ENCODE measurements at places on chromosomes 16 and 17. TPM values are rescaled to one million over a fixed set of nuclear protein-coding genes. Genes with fewer than 3 reads are reported as not detected.

GRCh38 chr16:89422905-89423630, 67.3 kb downstream of the ANKRD11 start:
- DNase-seq: peak; percentile 83

DNA sequence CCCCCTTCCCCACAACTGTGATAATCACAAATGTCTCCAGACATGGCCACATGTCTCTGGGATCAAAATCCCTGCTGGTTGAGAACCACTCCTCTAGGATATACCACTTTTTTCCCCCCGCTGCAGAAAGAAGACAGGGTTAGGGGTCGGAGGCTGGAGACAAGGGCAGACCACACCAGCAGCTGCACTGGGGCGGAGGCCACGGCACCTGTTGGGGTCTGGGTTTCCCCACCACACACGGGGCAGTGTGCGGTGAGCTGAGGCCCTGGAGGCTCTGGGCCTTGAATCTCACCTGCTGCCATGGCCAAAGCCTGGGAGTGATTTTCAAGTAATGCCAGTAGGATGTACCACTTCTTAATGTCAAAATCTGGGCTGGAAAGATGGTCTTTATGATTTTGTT, 320.5 kb downstream of the SNX29 start:
- DNase-seq: no peak

CSH1 gene
- total RNA-seq: not detected

CDRT4 gene
- total RNA-seq: 0.49 TPM

- DNase-seq: peak; percentile 26
These were observed 22.2 kb upstream of the ADCY7 start for GRCh38 chr16:50244140-50244503.

GRCh38 chr16:30989469-30990047, 4.6 kb downstream of the HSD3B7 start:
- DNase-seq: no peak

DNA sequence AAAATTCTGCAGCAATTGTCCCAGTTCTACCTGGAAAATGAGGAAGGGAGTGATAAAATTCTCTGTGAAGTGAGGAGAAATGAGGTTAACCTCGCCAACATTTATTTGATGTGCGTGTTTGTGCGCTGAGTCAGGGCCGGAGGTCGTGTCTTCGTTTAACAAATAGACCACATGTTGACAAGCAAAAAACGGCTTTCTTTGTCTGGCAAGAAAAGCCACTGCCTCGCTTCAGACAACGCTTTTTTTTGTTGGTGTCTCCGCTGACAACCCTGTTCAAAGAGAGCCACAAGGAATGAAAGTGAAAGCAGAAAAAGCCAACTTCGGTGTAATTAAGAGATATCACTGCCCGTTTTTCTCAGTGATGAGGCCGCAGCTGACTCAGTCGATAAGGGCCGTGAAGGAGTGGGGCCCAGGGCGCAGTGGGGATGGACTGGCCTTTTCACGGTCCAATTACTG, 510.6 kb downstream of the CDH13 start:
- peak; percentile 98 for DNase-seq

- DNase-seq: no peak
These were observed 105.4 kb downstream of the STX8 start for GRCh38 chr17:9470171-9470570.

HOXB8 gene
- total RNA-seq: 0.24 TPM

- no peak for DNase-seq
These were observed 1.7 kb downstream of the BEAN1 start for GRCh38 chr16:66428682-66429251.

BPTF gene
- 23.8 TPM for total RNA-seq

TEDC2 gene
- total RNA-seq: 10.2 TPM

TPPP3 gene
- 0.29 TPM for total RNA-seq

GRCh38 chr16:69859105-69859989, 91.8 kb upstream of the CLEC18A start:
- no peak for DNase-seq

DNA sequence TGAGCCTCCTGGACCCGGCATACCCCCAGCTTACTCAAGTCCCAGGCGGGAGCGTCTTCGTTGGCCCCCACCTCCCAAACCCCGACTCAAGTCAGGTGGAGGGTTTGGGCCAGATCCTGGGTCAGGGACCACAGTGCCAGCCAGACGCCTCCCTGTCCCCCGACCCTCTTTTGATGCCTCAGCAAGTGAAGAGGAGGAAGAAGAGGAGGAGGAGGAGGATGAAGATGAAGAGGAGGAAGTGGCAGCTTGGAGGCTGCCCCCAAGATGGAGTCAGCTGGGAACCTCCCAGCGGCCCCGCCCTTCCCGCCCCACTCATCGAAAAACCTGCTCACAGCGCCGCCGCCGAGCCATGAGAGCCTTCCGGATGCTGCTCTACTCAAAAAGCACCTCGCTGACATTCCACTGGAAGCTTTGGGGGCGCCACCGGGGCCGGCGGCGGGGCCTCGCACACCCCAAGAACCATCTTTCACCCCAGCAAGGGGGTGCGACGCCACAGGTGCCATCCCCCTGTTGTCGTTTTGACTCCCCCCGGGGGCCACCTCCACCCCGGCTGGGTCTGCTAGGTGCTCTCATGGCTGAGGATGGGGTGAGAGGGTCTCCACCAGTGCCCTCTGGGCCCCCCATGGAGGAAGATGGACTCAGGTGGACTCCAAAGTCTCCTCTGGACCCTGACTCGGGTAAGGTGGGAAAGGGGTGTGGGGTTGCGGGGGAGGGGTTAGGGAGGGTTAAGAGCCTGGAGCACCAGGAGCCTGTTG, 1.6 kb downstream of the SENP3 start:
- DNase-seq: no peak

GRCh38 chr16:24906199-24906808, 60.5 kb downstream of the SLC5A11 start:
- DNase-seq: peak; percentile 24

RNF227 gene
- total RNA-seq: 7.8 TPM

ALOX15B gene
- not detected for total RNA-seq

- no peak for DNase-seq
These were observed 17.6 kb upstream of the CCDC182 start for GRCh38 chr17:57762452-57763395.
